ENCODE measurements at places on chromosomes 3 and 15.

DNA sequence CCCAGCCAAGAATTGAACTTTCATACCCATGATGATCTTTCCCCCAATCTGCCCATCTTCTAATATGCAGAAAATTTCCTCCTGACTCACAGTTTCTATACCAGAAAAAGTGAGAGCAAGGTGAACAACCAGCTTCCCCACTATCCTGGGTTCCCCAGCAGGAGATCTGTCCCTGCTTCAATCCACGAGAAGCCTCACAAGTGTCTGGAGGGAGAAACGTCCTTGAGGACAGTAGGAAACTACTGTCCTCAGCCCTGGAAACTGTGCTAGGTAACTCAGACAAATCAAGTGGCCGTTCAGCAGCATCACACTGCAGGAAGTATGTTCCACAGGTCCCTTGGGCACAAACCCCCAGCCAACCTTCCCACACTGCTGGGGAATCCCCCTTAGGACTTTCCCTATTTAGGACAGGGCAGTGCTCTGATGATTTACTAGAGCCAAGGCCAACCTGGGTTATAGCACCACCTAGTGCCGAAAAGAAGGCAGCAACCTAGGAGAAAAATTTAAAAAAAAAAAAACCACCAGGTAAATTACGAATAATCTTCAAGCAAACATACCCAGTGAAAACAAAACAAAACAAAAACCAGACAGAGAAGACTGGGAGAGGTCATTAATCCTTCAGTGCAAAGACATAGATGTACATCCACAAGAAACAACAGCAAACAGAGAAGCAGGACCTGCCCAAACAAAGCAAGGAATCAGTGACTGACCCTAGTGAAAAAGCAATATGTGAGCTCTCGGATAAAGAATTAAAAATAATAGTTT is 36.0 kb downstream of the MORC1 start:
- DNase-seq, result no peak

GRCh38 chr3:166713787-166714186 is 666.3 kb downstream of the ZBBX start:
- no peak for DNase-seq

- no peak for DNase-seq
Measured at GRCh38 chr15:33756961-33757360, 211.3 kb upstream of the CHRM5 start.

- no peak for DNase-seq
Measured at GRCh38 chr3:169940470-169941181, 26.0 kb upstream of the SEC62 start.

All from stimulated activated CD8-positive, alpha-beta memory T cell treated with anti-CD3 and anti-CD28 coated beads, Interleukin-7, amount 100 ng/mL, for 1 hour (primary cell).